CD4-positive, alpha-beta memory T cell (primary cell): ENCODE measurements at places on chromosomes 4 and X.

DNA sequence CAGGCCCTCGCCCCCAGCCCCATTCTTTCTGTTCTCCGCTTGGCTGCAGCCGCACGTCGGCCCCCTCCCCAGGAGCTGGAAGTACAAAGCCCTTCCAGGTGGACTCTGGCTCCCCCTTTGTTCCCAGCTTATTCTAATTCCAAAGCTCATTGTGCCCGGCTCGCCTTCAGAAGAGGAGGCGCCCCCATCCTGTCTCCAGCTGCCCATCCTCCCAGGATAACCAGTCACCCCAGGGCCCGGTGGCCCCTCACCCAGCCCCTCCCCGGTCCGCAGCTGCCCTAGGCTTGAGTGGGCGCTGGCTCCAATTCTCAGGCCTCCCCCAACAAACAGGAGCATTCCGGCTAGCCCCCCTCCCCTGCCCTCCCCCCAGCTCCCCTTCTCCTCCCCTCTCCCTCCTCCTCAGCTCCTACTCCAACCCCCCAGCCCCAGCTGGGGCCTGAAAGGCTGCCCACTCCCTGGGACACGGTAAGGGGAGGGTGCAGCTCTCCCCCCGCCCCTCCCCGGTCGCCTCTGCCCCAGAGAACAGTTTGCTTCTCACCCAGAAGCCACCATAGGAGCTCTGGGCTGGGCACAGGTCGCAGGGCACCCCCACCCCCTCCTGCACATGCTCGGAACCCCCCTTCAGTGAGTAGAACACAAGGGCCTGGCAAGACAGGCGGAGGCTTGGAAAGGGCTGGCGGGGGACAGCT lies 3.1 kb upstream of the SLC6A8 start:
- H3K4me1 ChIP-seq, result no peaks in the 10 kb centered on the region
- H3K27me3 ChIP-seq, result no peaks in the 10 kb centered on the region
- H3K36me3 ChIP-seq, result no peaks in the 10 kb centered on the region

GRCh38 chr4:181181331-181181730 lies 1061.9 kb upstream of the TENM3 start:
- no peak overlapping the region for H3K27ac ChIP-seq
- H3K4me1 ChIP-seq, result no peaks in the 10 kb centered on the region
- H3K27me3 ChIP-seq, result no peaks in the 10 kb centered on the region
- no peak for DNase-seq
- H3K4me3 ChIP-seq, result no peak overlapping the region

DNA sequence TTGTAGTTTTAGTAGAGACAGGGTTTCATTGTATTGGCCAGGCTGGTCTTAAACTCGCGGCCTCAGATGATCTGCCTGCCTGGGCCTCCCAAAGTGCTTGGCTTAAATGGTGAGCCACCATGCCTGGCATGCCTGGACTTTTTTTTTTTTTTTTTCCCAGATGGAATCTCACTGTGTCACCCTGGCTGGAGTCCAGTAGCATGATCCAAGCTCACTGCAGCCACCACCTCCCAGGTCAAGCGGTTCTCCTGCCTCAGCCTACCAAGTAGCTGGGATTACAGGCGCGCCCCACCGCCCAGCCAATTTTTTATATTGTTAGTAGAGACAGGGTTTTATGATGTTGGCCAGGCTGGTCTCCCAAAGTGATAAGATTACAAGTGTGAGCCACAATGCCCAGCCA lies 8.4 kb downstream of the UBE2K start:
- H3K4me3 ChIP-seq, result no peak overlapping the region
- H3K36me3 ChIP-seq, result no peaks in the 10 kb centered on the region
- H3K27me3 ChIP-seq, result no peaks in the 10 kb centered on the region
- no peak for DNase-seq

DNA sequence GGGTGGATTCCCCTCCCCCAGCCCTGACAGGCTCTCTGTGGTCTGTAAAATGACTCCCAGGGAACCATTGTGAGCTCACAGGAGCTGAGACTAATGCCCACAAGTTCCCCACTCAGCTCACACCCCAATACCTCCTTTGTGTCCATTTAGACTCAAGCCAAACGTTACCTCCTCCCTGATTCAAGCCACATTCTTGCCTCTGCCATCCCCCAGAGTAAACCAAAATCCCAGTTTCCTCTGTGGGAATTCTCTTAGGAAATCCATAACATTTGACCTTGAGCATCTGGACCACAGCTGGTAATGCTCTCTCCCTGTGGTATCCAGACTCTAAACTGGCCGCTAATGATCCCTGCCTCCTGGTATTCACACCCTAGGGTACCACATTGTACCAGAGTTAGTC lies 26.3 kb upstream of the KDM5C start:
- H3K36me3 ChIP-seq, result no peaks in the 10 kb centered on the region
- H3K27ac ChIP-seq, result no peak overlapping the region
- H3K27me3 ChIP-seq, result no peaks in the 10 kb centered on the region
- H3K4me1 ChIP-seq, result no peaks in the 10 kb centered on the region

DNA sequence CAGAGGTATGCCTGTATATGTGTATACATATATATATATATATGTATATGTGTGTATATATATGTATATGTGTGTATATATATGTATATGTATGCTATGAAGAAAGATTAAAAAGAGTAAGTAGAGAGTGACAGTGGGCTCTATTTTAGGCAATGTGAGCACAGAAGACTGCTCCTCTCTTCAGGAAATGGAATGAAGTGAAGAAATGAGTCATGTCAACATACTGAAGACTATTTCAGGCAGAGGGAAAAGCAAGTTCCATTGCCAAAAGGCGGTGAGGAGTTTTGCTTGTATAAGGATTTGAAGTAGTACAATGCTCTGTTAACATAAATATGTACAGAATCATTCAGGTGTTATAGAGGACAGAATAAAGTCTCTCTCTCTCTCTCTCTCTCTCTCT lies 773.2 kb upstream of the FTHL17 start:
- no peaks in the 10 kb centered on the region for H3K4me1 ChIP-seq
- no peak overlapping the region for H3K4me3 ChIP-seq
- DNase-seq, result no peak
- H3K36me3 ChIP-seq, result no peaks in the 10 kb centered on the region
- H3K27me3 ChIP-seq, result no peaks in the 10 kb centered on the region
- H3K27ac ChIP-seq, result no peak overlapping the region

DNA sequence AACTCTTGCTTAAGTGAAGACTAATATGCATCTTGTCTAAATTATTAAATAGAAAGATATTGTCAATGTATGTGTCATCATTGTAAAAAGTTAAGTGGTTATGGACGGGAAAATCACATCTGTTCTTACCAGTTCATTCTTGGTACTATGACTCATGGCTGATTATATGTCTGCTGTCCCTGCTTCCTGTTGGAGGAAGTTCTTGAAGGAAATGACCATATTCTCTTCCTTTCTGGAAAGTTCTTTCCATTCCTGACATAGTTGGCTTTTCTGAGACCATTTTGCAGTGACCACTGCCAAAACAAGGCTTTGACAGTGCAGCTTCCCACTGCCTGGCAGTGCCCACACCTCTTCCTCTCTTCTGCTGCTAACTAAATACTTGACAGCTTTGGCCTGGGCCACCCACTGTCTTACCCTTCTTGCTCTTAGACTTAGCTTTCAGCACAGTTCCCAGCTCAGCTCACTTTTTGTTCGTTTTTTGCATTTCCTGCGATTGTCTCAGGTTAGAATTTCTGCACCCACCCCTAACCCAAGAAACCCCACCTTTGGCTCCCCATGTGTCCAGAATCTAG lies 13.2 kb upstream of the CLDN24 start:
- no peaks in the 10 kb centered on the region for H3K36me3 ChIP-seq
- H3K27ac ChIP-seq, result no peak overlapping the region
- H3K27me3 ChIP-seq, result no peaks in the 10 kb centered on the region
- DNase-seq, result no peak

DNA sequence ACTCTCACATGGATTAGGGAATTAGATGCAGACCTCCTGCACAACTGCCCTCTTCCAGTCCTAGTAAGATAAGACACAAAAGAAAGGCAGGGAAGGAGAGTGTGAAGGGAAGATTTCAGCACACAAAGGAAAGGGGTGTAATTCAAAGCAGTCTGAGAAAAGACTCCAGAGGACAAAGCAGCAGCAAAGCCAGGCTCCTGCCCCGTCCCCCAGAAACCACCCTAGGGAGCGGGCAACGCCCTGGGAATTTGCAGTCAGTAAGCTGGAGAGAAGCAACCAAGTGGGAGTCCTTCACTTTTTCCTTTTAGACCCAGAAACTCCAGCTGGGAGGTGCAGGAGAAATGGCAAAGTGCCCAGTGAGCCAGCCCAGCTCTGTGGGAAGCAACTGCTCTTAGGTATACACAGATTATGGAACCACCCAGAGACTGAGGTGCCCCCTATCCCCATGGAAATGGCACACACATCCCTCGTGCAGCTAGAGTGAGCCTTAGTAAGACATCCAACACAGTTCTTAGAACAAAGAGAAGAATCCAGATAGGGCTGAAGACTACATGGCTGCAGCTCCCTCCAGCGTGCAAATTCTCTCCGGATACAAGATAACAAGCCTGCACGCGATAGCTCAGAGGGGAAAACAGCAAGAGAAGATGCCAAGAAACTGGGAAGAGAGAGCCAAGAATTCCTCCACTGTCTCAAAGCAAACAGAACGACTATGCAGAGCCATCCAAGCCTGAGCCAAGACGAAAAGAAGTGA lies 26.5 kb upstream of the IRAK1 start:
- no peaks in the 10 kb centered on the region for H3K27me3 ChIP-seq
- DNase-seq, result no peak
- H3K4me3 ChIP-seq, result no peak overlapping the region
- peaks cover 16% of the 10 kb centered on the region for H3K36me3 ChIP-seq

DNA sequence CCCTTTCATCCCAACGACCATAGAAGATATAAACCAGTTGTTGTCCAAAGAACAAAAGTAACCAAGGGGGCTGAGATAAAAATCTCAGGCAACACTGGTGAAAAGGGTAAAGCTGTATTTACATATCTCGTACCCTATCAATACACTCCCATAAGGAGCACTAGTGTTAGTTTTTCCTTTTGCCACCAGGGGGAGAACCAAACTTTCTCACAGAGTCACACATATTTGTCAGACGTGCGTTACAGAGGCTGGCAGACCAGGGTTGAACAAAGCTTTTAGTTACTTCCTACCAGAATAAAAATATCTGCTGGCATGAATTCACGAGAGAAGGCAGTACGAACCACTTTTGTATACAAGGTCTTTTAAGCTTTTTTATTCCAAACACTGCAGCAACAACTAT lies 88.3 kb downstream of the AMELX start:
- no peaks in the 10 kb centered on the region for H3K4me1 ChIP-seq
- no peaks in the 10 kb centered on the region for H3K27me3 ChIP-seq
- H3K27ac ChIP-seq, result no peak overlapping the region
- H3K36me3 ChIP-seq, result no peaks in the 10 kb centered on the region
- no peak overlapping the region for H3K4me3 ChIP-seq

DNA sequence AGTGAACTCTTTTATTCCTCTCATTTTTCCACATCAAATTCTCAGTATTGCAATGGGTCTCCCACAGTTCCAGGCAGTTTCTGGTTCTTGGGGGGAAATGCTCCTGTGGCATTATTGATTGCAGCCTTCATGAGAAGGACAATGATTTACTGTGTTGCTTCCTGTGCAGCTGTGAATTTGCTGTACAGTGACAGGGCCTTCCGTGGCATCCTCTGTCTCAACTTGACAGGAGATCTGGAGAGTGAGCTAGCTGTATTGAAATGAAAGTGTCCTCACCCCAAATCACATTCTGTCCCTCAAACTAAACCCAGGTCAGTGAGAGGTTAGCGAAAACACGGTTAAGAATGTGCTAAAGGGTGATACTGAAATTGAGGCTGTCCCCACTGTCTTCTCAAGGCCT lies 77.1 kb upstream of the ATOH1 start:
- no peaks in the 10 kb centered on the region for H3K27me3 ChIP-seq
- H3K4me1 ChIP-seq, result no peaks in the 10 kb centered on the region
- no peak overlapping the region for H3K4me3 ChIP-seq
- no peaks in the 10 kb centered on the region for H3K36me3 ChIP-seq
- no peak for DNase-seq

GRCh38 chrX:123504630-123505270 lies 228.1 kb downstream of the THOC2 start:
- H3K4me3 ChIP-seq, result no peak overlapping the region
- H3K36me3 ChIP-seq, result no peaks in the 10 kb centered on the region
- H3K27me3 ChIP-seq, result no peaks in the 10 kb centered on the region
- no peaks in the 10 kb centered on the region for H3K4me1 ChIP-seq
- H3K27ac ChIP-seq, result no peak overlapping the region

- no peak overlapping the region for H3K27ac ChIP-seq
- DNase-seq, result no peak
- no peak overlapping the region for H3K4me3 ChIP-seq
Measured at GRCh38 chr4:84530454-84530853, 31.4 kb upstream of the NKX6-1 start.

GRCh38 chr4:43391069-43391468 lies 498.6 kb downstream of the GRXCR1 start:
- no peak overlapping the region for H3K27ac ChIP-seq
- H3K27me3 ChIP-seq, result no peaks in the 10 kb centered on the region
- H3K36me3 ChIP-seq, result no peaks in the 10 kb centered on the region
- no peak for DNase-seq
- no peaks in the 10 kb centered on the region for H3K4me1 ChIP-seq

DNA sequence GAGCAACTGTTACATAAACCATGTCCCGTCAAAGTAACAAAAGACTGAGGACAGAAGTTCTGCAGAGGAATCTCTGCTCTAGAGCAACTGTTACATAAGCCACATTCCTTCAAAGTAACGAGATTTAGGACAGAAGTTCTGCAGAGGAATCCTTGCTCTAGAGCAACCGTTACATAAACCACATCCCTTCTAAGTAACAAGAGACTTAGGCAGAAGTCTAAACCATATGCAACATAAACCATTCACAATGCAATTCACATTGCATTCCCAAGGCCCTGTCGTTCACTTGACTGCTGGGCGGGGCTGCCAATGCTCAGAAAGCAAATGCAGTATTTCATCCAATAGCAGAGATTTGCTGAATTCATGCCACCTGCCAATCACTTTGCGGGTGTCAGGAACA lies 124.4 kb upstream of the PUDP start:
- DNase-seq, result no peak
- no peaks in the 10 kb centered on the region for H3K4me1 ChIP-seq
- H3K27me3 ChIP-seq, result no peaks in the 10 kb centered on the region
- H3K4me3 ChIP-seq, result no peak overlapping the region
- H3K36me3 ChIP-seq, result no peaks in the 10 kb centered on the region

DNA sequence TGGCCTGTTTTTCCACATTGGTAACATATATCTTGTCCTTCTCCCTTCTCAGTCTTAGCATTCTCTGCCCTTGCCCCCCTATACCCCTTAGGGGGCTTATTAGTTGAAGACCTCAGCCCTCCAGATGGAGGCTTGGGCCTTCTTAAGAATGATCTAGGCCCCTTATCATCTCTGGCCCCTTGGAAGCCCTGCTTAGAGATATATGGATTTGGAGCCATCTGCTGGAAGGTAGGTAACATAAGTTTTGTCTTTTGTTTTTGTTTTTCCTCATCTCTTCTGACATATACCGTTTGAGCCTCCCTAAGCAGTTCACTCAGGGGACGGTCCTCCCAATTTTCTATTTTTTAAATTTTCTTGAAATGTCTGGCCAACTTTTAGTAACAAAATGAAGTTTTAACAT lies 48.3 kb upstream of the NAP1L2 start:
- H3K27me3 ChIP-seq, result no peaks in the 10 kb centered on the region
- no peak overlapping the region for H3K4me3 ChIP-seq
- H3K4me1 ChIP-seq, result no peaks in the 10 kb centered on the region
- no peak for DNase-seq
